ENCODE measurements at places on chromosomes 4 and X. TPM values are rescaled to one million over a fixed set of nuclear protein-coding genes. Genes with fewer than 3 reads are reported as not detected.
A peak's percentile ranks its signal among the peaks of the same experiment; 100 is the strongest.

DNA sequence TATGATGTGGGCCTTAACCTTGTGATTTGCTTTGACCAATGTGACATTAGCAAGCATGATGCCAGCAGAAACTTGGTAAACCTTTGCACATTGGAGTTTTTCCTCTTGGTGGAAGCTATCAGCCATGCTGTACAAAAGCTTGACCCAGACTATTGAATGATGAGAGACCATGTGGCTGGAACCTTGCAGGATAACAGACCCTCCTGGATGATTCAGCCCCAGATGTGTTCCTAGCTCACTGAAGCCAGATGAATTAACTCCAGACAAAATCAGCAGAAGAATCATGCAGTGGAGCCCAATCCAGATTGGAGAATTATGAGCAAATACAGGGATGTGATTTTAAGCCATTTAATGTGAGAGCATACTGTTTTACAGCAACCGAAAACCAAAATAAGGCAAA lies 16.8 kb downstream of the SPARCL1 start:
- peak overlapping the region; percentile 89 for H3K27ac ChIP-seq
- H3K4me1 ChIP-seq: peaks cover 92% of the 10 kb centered on the region
- no peak for DNase-seq
- no peak overlapping the region for H3K4me3 ChIP-seq
- H3K36me3 ChIP-seq: peaks cover 32% of the 10 kb centered on the region

- DNase-seq: no peak
- H3K36me3 ChIP-seq: no peaks in the 10 kb centered on the region
- H3K27ac ChIP-seq: no peak overlapping the region
- H3K4me3 ChIP-seq: no peak overlapping the region
Measured at GRCh38 chr4:168540503-168541265, 43.8 kb downstream of the PALLD start.

- H3K27ac ChIP-seq: no peak overlapping the region
- H3K27me3 ChIP-seq: no peaks in the 10 kb centered on the region
- DNase-seq: no peak
Measured at GRCh38 chr4:119984996-119985395, 81.7 kb downstream of the MAD2L1 start.

GRCh38 chr4:150164956-150165629 lies 86.8 kb downstream of the DCLK2 start:
- H3K4me1 ChIP-seq: peaks cover 17% of the 10 kb centered on the region
- no peak overlapping the region for H3K27ac ChIP-seq
- no peak overlapping the region for H3K4me3 ChIP-seq

DNA sequence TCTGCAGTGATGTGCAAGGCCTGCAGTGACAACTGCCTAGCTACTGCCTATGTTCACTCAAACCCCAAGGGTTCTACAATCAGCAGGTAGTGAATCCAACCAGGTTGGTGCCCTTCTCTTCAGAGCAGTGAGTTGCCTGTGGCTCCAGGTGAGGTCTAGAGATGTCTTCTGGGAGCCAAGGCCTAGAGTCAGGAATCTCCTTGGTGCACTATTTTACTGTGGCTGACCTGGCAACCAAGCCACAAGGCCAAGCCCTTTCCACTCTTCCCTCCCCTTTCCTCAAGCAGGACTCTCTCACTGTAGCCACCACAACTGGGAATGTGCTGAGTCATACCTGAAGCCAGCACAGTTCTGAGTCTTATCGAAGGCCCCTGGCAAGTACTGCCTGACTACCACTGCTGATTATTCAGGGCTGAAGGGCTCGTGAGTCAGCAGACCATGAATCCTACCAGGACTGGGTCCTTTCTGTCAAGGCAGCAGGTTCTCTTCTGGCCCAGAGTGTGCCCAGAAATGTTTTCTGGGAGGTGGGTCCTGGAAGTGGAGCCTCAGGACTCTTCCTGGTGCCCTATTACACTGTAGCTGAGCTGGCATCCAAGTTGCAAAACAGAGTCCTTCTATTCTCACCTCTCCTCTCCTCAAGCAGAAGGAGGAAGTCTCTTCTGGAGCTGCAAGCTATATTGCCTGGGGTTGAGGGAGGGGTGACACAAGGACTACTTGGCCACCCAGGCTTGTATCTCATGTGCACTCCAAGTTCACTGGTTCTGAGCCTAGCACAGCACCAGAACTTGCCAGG lies 111.6 kb downstream of the BTC start:
- peaks cover 8% of the 10 kb centered on the region for H3K4me1 ChIP-seq
- no peak for DNase-seq
- no peaks in the 10 kb centered on the region for H3K27me3 ChIP-seq
- no peak overlapping the region for H3K27ac ChIP-seq
- no peak overlapping the region for H3K4me3 ChIP-seq

The SLC25A53 gene
- 28.8 TPM for total RNA-seq

The APLN gene
- total RNA-seq: 0.58 TPM
